ENCODE measurements at places on chromosomes 13 and 19.

DNA sequence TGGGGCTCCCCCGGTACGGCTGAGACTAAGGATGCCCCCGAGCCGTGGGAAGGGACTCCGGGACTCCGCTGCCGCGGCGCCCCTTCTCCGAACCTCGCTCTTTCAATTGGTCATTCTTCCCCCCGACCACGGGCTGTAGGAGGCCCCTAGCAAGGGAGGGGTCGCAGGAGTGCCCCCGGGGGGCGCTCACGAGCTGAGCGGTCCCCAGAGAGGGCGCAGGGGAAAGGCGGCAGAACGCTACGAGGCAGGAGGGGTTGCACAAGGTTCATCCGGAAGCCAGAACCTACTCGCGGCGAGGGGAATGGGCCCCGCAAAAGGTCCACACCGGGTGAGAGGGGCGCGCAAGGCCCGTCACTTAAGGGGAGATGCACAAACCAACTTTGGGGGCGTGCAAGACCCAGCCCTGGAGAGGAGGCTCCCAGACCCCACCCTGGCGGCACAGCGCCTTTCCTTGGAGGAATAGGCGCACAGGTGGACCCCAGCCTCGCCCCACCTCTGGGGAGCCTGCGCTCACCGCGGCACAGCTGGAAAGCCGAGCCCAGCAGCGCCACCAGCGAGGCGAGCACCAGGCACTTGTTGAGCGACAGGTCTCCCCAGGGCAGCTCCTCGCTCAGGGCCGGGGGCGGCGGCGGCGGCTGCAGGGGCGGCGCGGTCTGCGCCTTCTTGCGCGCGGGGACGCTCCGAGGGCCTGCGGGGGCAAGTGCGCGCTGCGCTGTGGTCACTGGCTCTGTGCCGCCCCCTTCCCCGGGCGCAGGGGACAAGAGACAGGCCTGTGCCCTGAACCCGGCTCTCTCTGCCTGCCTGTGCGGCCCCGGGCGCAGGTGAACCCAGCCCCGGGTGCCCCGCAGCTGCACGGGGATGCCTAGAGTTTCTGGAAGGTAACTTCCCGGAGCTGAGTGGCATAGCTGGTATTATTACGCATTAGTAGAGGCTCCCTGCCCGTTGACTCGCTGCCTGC, 2.8 kb downstream of the JSRP1 start:
- no peak for DNase-seq

- DNase-seq: no peak
These were observed 200.2 kb downstream of the DCLK1 start for GRCh38 chr13:35930665-35931631.

DNA sequence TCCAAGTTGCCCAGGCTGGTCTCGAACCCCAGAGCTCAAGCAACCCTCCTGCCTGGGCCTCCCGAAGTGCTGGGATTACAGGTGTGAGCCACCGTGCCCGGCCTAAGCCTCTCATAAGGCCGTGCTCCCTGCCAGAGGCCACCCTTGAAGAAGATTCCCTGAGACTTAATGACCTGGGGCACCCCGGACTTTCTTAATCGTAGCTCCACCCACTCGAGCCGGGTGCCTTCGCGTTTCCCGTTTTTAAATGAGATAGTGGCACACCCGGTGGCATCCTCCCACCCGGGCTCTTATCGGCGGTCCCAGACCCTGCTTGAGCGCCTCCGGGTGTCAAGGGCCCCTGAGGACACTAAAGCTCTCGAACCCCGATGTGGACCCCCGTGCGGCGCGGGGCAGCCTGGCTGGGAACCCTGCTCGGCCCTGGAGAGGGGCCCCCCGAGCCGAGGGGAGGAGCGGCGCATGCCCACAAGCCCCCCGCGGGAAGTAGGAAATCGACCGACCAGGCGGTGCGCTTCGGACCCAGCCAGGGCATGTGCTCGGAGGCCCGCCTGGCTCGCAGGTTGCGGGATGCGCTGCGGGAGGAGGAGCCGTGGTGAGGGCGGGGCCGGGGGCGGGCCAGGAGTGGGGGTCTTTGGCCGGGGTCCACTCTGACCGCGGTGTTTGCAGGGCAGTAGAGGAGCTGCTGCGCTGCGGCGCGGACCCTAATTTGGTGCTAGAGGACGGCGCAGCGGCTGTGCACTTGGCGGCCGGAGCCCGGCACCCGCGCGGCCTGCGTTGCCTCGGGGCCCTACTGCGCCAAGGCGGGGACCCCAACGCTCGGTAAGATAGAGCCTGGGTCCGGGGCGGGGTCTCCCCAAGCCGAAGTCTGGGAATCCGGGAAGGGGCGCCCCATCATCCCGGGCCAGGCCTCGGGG, at the start of gene ANKLE1:
ANKLE1 (plus strand) TSS at position 511 of the 914 bp plus-strand sequence; CDS start at position 531, 20 bp downstream.
- no peak for DNase-seq

DNA sequence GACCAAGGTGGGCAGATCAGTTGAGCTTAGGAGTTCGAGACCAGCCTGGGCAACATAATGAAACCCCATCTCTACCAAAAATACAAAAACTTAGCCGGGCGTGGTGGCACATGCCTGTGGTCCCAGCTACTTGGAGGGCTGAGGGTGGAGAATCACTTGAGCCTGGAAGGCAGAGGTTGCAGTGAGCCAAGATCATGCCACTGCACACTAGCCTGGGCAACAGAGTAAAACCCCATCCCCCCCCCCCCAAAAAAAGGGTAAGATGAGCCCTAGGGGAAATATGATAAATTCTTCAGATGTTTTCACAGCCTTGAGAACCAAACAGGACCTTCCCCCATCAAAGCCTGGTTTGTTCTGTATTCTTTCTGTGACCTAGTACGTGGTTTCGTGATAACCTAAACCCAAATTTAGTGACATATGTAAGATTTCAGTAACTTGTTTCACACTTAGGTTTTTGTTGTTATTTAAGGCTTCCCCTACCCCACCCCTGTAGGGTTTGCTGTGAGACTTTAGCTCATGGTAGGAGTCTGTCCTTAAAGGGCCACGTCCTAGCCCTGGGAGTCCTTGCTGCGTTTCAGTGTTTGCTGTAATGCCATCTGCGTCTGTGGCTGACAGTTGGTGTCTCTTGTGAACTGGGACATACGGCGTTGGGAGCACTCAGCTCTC, 49.6 kb downstream of the MYO9B start:
- DNase-seq: no peak

- no peak for DNase-seq
These were observed 322.9 kb downstream of the GPC6 start for GRCh38 chr13:93549326-93550005.

DNA sequence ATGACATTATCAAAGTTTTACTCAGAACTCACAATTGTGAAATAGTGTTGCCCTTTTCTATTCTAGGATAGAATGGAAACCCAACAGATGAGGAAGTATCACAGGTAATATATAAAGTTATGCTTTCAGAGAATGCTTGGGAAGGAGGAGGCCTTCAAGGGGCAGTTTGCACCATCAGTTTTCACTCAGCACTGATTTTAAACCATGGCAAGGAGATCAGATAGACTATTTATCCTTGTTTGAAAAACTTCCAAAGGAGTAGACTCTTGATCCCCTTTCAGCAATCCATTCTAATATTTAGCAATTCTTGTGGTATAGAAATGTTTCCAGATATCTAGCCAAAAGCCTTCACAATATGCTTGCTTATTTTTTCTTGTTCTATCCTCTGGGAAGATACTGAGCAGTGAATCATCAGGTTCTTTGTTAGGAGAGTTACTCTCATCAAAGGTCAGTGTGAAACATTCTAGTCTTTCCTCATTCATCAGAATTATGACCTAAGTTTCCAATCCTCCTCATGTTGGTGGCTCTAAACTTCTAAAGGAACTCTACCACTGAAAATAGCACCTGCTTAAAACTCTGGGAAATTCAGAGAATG, 3.8 kb downstream of the GPC6 start:
- no peak for DNase-seq

- no peak for DNase-seq
These were observed 14.4 kb downstream of the LILRA5 start for GRCh38 chr19:54298357-54299125.

- DNase-seq: no peak
These were observed 21.2 kb downstream of the PPP5C start for GRCh38 chr19:46368116-46368515.

- DNase-seq: no peak
These were observed 35.2 kb upstream of the WDFY2 start for GRCh38 chr13:51549050-51549449.

GRCh38 chr19:54287456-54287855, 6.5 kb upstream of the LILRB2 start:
- DNase-seq: no peak

- DNase-seq: no peak
These were observed 168.1 kb downstream of the PCDH17 start for GRCh38 chr13:57799624-57800023.

DNA sequence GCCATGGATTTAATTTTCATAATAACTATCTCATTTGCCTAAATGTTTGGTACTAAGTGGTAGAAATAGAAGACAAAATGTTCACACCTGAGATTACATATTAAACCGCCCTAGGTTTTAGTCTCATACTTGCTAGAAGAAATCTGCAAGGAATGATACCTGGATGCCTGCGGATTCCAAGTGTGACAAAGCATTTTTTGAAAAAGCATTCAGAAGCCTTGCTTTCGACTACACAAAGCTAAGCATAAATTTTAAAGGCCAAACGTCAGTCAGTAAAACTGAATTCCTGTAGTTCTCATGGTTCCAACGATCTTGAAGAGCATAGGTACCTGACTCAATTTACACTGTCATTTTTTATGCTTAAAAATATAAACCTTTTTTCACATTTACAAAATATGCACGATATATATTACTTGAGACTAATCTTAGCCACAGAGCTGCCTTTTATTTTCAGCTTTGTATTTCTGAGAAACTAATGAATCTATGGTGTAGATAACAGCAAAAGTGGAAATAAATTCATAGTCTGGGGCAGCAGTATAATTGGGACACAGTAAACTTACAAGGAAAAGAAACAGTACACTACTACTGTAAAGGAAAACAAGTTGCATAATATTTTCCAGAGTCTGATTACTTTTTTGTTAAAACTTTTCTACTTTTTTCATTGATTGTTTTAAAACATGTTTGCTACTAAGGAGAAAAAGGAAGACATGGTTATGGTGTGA, 1.2 kb upstream of the LRRC63 start:
- DNase-seq: no peak

DNA sequence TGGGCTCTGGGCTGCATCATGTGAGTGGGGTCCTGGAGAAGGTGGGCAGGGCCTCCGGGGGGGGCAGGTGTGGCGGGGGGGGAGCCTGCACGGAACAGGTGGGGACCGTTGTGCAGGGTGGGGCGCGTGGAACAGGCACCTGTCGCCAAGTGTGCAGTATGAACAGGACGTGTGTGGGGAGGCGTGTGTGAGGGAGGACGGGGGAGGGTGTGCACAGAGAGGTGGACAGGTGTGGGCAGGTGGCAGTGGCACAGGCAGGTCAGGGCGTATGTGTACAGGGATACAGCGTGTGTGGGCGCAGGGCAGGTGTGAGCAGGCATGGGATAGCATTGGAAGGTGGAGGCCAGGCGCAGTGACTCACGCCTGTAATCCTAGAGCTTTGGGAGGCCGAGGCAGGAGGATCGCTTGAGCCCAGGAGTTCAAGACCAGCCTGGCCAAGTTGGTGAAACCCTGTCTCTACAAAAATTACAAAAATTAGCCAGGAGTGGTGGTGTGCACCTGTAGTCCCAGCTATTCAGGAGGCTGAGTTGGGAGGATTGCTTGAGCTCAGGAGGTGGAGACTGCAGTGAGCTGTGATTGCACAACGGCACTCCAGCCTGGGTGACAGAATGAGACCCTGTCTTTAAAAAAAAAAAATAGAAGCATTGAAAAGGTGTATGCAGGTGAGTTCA, 3.2 kb downstream of the PLK5 start:
- DNase-seq: no peak

- DNase-seq: no peak
These were observed 324.0 kb downstream of the TDRD3 start for GRCh38 chr13:60721063-60721462.

DNA sequence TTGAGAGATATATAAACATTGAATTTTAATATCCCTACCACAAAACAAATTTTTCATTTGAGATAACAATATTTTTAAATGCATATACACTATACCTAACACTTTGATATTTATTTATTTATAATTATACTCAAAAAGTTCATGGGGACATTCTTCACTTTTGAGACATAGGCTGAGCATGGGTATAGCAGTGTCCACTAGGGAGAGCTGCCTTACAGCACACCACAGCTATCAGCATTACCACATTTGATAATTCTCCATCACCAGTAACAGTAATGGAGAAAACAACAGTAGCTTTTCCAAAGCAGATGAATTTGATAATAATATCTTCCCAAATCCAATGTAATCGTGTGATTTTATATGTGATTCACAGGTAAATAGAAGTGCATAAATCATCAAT, 626.1 kb downstream of the DACH1 start:
- DNase-seq: no peak

DNA sequence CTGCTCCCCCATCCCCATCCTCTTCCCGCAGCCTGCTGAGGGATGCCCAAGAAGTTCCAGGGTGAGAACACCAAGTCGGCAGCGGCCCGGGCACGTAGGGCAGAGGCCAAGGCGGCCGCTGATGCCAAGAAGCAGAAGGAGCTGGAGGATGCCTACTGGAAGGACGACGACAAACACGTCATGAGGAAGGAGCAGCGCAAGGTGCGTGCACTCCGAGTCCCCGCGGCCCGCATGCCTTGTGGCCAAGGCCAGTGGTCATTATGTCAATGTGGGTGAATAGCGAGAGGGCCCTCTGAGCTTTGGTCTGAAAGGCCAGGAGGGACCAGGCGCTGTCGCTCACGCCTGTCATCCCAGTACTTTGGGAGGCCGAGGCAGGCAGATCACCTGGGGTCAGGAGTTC, 3.6 kb downstream of the CCDC124 start:
- no peak for DNase-seq

DNA sequence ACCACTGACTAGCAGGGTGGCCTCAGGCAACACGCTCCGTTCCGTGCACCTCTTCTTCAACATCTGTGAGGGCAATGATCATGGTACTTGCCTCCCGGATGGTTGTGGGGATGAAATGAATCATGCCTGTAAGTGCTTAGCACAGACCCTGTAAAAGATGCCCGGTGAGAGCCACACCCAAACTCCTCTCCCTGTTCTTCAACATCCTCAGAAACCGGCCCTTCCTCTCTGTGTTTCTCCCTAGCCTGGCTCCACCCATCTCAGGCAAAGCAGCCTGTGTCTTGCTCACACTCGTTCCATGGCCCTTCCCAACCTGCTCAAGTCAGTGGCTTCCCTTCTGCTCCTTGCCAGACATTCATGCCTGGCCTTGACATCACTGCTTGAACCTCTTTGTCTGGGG, 5.8 kb upstream of the DMKN start:
- DNase-seq: no peak

DNA sequence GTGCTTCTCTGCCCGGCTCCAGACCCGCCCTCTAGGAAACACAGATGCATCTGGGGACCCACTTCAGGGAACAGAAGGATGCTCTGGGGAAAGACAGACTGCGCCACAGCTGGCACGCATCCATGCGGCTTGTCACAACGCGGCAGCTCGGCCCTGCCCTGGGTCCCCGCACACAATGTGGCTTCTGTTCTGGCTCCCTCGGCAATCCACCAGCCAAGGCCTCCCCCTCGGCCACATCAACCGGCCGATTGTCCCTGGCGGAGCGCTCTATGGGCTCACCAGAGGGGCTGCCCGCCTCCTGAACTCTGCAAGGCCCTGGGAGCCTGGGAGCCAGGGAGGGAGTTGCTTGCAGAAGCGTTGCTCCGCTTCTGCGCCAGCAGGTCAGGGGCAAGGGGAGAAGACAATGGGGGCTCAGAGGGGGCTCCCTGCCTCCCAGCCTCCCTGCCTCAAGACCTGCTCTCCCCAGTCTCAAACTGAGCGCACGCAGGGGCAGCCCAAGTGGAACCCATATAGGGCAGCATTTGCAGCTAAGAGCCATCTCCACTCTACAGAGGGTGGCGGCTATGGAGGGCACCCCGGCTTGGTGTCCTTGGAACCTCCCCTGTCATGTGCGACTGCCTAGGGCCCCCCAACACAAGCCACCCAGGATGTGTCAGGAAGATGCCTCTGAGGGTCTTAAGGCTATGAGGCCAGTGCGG, 37.9 kb downstream of the MLLT1 start:
- no peak for DNase-seq

GRCh38 chr19:34793565-34793964, 20.6 kb upstream of the ZNF599 start:
- no peak for DNase-seq

Data from activated CD8-positive, alpha-beta memory T cell treated with anti-CD3 and anti-CD28 coated beads for 1 hour (primary cell).